ENCODE measurements at places on chromosomes 11 and 22. TPM values are rescaled to one million over a fixed set of nuclear protein-coding genes. Genes with fewer than 3 reads are reported as not detected.

GRCh38 chr11:48063424-48063978 is 83.1 kb downstream of the PTPRJ start:
- DNase-seq, result no peak

DNA sequence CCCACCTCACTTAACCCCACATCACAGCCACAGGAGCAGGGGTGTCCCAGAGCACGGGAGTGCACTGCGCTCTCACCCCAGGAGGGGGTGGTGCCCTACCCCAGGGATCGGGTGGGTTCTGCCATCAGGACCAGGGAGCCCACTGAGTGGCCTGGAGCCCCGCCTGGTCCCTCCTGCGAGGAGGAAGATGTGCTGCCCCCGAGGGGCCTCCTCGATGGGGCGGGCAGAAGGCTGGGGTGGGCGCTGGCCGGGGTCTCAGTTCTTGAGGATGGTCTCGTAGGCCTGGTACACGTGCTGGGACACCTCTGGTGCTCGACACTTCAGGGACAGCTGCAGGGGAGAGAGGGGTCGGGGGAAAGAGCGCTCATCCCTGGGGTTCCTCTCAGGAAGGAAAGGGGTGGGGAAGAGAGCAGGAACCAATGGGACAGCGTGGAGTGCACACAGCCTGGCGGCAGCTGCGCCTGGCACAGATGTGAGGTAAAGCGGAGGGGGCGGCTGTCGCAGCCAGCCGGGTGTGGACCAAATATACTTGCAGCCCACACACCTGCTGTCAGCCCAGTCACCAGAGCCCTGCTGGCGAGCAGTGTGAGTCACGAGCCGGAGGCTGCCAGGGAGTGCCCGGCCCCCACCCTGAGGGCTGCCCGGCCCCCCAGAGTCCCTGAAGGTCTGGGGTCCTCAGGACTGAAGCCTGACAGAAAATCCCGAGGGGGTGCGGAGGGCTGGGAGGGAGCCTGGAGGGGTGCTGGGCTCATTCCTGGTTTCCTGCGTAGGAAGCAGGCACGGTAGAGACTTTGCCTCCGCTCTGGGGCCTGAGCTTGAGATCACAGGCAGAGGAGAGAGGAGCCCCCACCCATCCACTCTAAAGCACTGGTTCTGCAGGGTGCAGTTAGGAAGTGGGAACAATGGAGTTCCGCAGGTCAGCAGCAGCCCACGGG is 13.3 kb upstream of the RASL10A start:
- DNase-seq, result no peak

GRCh38 chr11:27861706-27862430 is 161.6 kb upstream of the BDNF start:
- DNase-seq, result no peak

- DNase-seq, result no peak
Observed at GRCh38 chr22:48089601-48090331, 1327.3 kb downstream of the TBC1D22A start.

MALAT1 gene
- total RNA-seq, result 8,252 TPM

PGA3 gene
- not detected for total RNA-seq

SYCE3 gene
- total RNA-seq, result not detected
